ENCODE measurements at places on chromosomes 5 and 9.
A peak's percentile ranks its signal among the peaks of the same experiment; 100 is the strongest.

DNA sequence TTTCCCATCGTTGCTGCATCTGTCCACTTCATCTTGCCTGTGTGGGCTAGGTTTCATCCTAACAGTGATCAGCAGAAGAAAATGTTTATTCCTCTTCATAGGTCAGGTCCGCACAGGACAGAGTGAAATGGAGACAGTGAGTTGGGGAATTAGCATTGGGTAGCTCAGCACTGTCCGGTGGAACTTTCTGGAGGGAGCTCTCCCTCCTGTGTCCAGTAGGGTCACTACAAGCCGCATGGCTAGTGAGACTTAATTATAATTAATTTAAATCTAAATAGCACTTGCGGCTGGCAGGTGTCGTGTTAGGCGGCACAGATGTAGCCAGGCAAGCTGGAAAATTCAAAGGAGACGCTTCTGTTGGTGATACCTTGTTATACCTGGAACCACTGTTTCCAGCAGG is 48.4 kb downstream of the CFAP77 start:
- H3K27me3 ChIP-seq = peaks cover 7% of the 10 kb centered on the region
- no peak for DNase-seq
- no peaks in the 10 kb centered on the region for H3K4me1 ChIP-seq
- H3K27ac ChIP-seq = no peak overlapping the region

DNA sequence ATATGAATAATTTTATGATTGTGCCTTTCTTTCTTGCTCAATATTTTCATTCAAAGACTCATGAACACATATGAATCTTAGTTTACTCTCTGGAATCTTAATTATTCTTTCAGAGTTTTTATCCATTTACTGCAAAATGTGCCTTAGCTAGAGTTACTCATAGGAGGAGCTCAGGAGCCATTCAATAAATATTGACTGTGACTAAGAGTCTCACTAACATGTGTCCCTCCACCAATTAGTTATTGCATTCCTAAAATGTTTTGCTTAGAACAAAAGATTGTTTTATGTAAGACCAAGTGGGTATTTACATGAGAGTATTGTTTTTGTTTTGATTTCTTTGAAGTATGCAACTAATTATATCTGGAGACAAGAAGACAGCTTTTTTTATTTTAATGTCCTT is 218.4 kb upstream of the MAST4 start:
- no peak overlapping the region for H3K27ac ChIP-seq
- no peak for DNase-seq
- H3K36me3 ChIP-seq = no peaks in the 10 kb centered on the region
- no peak overlapping the region for H3K4me3 ChIP-seq
- no peaks in the 10 kb centered on the region for H3K27me3 ChIP-seq

- H3K27me3 ChIP-seq = no peaks in the 10 kb centered on the region
- no peak for DNase-seq
- H3K36me3 ChIP-seq = no peaks in the 10 kb centered on the region
- H3K27ac ChIP-seq = no peak overlapping the region
- H3K4me1 ChIP-seq = no peaks in the 10 kb centered on the region
- no peak overlapping the region for H3K4me3 ChIP-seq
Measured at GRCh38 chr9:5002811-5003210, 17.7 kb downstream of the JAK2 start.

GRCh38 chr5:4225741-4226140 is 630.1 kb downstream of the IRX1 start:
- H3K4me3 ChIP-seq = no peak overlapping the region
- no peaks in the 10 kb centered on the region for H3K36me3 ChIP-seq
- no peaks in the 10 kb centered on the region for H3K4me1 ChIP-seq
- H3K27ac ChIP-seq = no peak overlapping the region
- no peaks in the 10 kb centered on the region for H3K27me3 ChIP-seq

- no peak overlapping the region for H3K4me3 ChIP-seq
- H3K27me3 ChIP-seq = no peaks in the 10 kb centered on the region
- no peaks in the 10 kb centered on the region for H3K4me1 ChIP-seq
Measured at GRCh38 chr9:115364991-115365390, 247.0 kb upstream of the TNC start.

DNA sequence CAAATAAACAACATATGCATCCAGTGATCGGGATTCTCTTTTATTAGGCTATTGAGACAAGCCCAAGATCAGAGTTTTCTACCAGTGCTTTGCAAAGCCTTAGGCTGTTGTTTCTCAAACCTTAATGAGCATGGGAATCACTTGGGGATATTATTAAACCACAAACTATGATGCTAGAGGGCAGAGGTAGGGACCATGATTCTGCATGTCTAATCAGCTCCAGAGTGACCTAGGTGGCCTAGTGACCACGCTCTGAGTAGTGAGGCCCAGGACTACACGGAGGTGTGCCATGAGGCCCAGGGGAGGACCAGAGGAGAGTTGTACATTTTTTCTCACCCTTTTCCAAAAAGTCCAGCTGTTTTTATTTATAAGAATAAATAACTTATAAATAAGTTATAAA is 298.5 kb upstream of the TLE4 start:
- no peak overlapping the region for H3K27ac ChIP-seq
- no peaks in the 10 kb centered on the region for H3K36me3 ChIP-seq
- H3K4me1 ChIP-seq = no peaks in the 10 kb centered on the region

DNA sequence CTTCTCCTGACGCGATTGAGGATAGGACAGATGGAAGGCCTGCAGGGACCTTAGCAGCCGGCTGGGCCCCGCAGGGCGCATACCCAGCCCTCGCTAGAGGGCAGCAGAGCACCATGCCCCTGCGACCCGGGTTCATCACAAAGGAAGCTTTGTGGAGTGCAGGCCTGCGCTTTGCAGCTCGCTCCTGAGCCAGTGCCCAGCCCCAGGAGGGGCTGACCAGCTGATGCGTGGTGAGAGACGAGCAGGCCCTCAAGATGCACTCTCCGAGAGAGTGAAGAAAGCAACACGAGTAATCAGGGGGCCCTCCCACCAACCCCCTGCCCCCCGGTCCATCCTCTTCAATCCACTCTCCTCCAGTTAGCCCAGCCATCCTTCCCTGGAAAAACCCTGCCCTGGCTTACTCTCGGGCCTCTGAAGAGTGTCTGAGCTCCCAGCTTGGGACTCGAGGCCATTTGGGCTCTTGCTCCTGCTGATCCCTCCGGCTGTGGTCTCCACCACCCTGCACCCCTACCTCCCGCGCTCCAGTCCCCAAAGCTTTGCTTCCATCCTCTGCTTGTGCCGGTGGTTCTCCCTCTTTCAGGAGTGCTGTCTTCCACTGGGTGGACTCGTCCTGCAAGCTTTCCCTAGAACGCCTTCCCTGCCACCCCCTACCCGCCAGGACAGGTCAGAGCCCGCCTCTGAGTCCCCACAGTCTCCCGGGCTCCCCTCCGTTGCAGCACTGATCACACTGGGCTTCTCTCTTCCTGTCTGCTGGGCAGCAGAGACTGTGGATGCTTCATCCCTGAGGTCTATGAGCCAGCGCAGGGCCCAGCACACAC is 9.1 kb upstream of the KIF12 start:
- H3K27me3 ChIP-seq = no peaks in the 10 kb centered on the region
- no peak overlapping the region for H3K4me3 ChIP-seq
- DNase-seq = peak; percentile 7
- no peaks in the 10 kb centered on the region for H3K4me1 ChIP-seq
- H3K36me3 ChIP-seq = no peaks in the 10 kb centered on the region
- no peak overlapping the region for H3K27ac ChIP-seq

GRCh38 chr5:4929092-4929655 is 211.0 kb upstream of the ADAMTS16 start:
- no peak for DNase-seq
- no peaks in the 10 kb centered on the region for H3K36me3 ChIP-seq
- H3K27me3 ChIP-seq = no peaks in the 10 kb centered on the region
- no peaks in the 10 kb centered on the region for H3K4me1 ChIP-seq
- no peak overlapping the region for H3K4me3 ChIP-seq

DNA sequence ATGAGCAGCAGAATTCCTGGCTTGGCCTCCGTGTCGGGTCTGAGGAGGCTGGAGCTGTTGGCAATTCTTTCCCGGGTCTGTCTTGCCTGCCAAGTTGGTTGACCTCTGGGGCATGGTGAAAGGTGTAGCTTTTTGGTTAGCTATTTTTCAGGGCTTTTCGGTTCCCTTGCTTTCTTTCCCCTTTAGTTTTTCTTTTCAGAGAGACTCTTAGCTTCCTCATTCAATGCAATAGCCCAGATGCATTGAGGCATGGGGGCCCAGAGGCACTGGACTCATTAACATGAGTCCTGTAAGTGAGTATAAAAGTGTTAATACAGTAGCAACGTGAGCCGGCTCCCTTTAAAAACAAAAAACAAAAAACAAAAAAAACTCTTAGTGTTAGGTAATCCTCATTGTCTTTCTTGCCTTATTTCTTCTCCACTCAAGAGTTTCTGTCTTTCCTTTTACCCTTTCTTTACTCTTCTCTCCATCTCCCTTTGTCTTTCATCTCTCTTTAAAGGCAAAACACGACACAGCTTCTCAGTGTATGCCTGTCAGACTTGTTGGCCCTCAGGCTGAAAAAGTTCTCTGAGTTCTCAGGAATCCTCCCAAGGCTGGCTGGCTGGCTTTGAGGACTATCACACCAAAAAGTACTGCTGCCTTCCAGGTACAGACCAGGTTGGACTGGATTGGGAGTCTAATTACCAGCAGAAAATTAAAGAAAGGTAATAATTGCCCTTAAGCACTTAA is 289.9 kb upstream of the TUT7 start:
- no peaks in the 10 kb centered on the region for H3K36me3 ChIP-seq
- DNase-seq = no peak
- no peaks in the 10 kb centered on the region for H3K4me1 ChIP-seq
- no peak overlapping the region for H3K4me3 ChIP-seq
- H3K27ac ChIP-seq = no peak overlapping the region

GRCh38 chr9:18194316-18194715 is 279.6 kb upstream of the ADAMTSL1 start:
- no peaks in the 10 kb centered on the region for H3K36me3 ChIP-seq
- H3K27me3 ChIP-seq = no peaks in the 10 kb centered on the region
- H3K4me1 ChIP-seq = no peaks in the 10 kb centered on the region
- no peak overlapping the region for H3K27ac ChIP-seq

GRCh38 chr9:81410201-81410600 is 279.1 kb downstream of the TLE1 start:
- no peak for DNase-seq
- H3K36me3 ChIP-seq = no peaks in the 10 kb centered on the region
- H3K27me3 ChIP-seq = no peaks in the 10 kb centered on the region
- no peak overlapping the region for H3K4me3 ChIP-seq

DNA sequence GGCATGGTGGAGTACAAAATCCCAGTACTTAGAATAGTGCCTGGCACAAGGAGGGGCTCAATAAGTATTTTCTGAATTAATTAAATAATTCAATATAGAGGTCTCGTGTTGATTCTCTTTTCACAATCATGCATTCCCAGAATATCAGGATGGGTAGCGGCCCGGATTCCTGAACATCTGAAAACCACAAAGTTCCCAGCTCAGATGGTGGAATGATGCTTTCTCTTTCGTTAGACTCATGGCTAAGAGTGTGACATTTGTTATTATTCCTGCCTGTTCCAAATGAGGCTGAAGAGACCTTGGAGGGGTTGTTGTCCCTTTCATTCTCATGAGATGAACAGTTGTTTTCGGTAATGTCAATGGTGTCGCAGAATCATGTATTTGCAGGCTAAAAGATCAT is 95.4 kb upstream of the LIFR start:
- no peak for DNase-seq
- H3K36me3 ChIP-seq = no peaks in the 10 kb centered on the region
- H3K27me3 ChIP-seq = no peaks in the 10 kb centered on the region
- no peak overlapping the region for H3K27ac ChIP-seq
- H3K4me1 ChIP-seq = no peaks in the 10 kb centered on the region

Data from CD8-positive, alpha-beta memory T cell (primary cell).